T-cell (primary cell): ENCODE measurements at places on chromosomes 4 and X. TPM values are rescaled to one million over a fixed set of nuclear protein-coding genes. Genes with fewer than 3 reads are reported as not detected.

LRCH2 gene
- not detected for total RNA-seq

- no peaks in the 10 kb centered on the region for H3K4me1 ChIP-seq
- H3K36me3 ChIP-seq: no peaks in the 10 kb centered on the region
- H3K27ac ChIP-seq: no peak overlapping the region
- H3K4me3 ChIP-seq: no peak overlapping the region
Observed at GRCh38 chr4:100929135-100929534, 411.3 kb upstream of the EMCN start.

DNA sequence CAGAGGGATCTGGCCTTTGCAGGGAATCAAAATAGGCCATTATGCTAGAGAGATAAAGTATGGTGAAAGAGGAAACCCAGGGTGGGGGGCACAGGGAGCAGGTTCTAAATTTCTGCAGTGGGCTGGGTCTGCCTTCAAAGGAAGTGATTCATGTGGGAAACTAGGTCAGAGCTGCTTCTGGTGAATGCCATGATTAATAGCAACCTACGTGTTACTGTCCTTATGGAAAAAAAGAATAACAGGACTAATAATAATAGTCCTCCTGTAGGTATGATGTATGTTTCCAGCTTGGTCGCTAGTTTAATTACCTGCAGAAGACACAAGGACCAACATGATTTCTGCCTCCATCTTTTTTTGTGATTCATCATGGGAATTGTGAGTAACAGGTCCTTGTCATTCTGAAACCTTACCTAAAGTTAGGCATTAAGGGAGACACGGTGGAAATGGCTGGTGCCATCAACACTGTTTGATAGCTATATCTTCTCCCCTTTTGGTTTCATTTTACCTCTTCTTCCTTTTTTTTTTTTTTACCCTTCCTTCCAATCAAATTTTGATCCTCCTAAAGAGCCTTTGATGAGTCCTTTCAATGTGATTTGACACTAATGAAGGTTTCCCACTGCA, 180.4 kb downstream of the CPEB2 start:
- H3K4me1 ChIP-seq: no peaks in the 10 kb centered on the region
- no peaks in the 10 kb centered on the region for H3K36me3 ChIP-seq
- no peaks in the 10 kb centered on the region for H3K27me3 ChIP-seq
- no peak for DNase-seq
- H3K4me3 ChIP-seq: no peak overlapping the region

DNA sequence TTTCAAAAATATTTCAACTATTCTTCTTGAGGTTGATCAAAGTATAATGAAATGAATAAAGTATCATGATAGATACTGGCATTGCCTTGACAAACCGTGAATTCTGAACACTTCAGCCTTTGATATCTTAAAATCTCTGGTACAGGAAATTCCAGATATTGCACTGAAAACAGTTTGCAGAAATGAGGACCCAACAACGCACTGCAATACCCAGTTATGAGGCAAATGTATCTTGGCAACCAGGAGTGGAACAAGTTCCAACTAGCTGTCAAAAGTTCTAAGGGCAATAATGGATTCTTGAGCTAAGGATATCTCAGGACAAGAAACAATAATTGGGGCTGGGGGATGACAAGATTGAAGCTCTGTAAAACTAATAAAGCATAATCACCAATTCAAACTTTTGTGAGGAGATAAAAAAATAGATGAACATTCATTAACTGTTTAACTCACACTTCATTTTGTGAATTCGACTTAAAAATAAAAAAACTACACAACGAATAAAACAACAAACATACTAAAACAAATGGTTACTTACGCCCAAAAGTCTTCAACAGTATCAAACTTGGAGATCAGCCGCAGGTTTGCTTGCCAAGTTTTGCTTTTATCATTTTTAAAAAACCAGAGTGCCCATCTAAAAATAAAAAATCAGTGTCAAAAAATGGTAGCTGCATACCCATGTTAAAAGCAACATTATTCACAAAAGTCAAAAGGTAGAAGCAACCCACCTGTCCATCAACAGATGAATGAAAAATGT, 38.1 kb downstream of the EIF4E start:
- H3K27ac ChIP-seq: no peak overlapping the region
- H3K27me3 ChIP-seq: no peaks in the 10 kb centered on the region
- H3K4me3 ChIP-seq: no peak overlapping the region
- DNase-seq: no peak
- H3K4me1 ChIP-seq: no peaks in the 10 kb centered on the region
- H3K36me3 ChIP-seq: peaks cover 50% of the 10 kb centered on the region

- H3K4me3 ChIP-seq: no peak overlapping the region
- peaks cover 2% of the 10 kb centered on the region for H3K27me3 ChIP-seq
- no peaks in the 10 kb centered on the region for H3K4me1 ChIP-seq
- no peaks in the 10 kb centered on the region for H3K36me3 ChIP-seq
- DNase-seq: no peak
- H3K27ac ChIP-seq: no peak overlapping the region
Observed at GRCh38 chr4:176270669-176271068, 1.6 kb upstream of the ASB5 start.
